Effector memory CD8-positive, alpha-beta T cell (primary cell): ENCODE measurements at places on chromosomes 5 and 9.

GRCh38 chr5:88734983-88735382 lies 148.0 kb downstream of the MEF2C start:
- no peak for DNase-seq

- DNase-seq: no peak
These were observed 46.8 kb downstream of the CHSY3 start for GRCh38 chr5:129951039-129951438.

- DNase-seq: no peak
These were observed 18.4 kb upstream of the ERCC6L2 start for GRCh38 chr9:95857124-95857523.

GRCh38 chr5:168101352-168101751 lies 190.1 kb upstream of the WWC1 start:
- DNase-seq: no peak

- DNase-seq: no peak
These were observed 107.3 kb upstream of the WWC1 start for GRCh38 chr5:168184103-168184502.

GRCh38 chr5:135040333-135041144 lies 6.5 kb upstream of the PITX1 start:
- DNase-seq: no peak

GRCh38 chr9:86424251-86424891 lies 70.2 kb upstream of the TUT7 start:
- DNase-seq: no peak

- no peak for DNase-seq
These were observed 465.7 kb upstream of the RGMB start for GRCh38 chr5:98307811-98308210.

DNA sequence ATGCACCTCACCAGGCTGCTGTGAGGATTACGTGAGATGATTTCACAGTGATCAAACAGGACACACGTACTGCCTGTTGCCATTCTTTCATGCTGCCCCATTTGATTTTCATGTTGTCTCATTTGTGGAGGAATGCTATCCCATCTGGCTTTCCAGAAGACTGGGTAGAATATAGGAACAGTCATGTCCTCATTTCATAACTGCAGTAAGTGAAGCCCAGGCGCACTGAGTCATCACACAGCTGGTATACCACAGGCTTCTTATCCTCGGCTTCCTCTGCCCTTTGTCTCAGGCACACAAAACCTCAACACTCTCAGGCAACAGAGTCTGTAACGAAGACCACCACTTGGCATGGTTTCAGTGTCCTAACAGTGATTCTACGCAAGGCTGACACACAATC lies 62.3 kb downstream of the LHFPL2 start:
- no peak for DNase-seq

DNA sequence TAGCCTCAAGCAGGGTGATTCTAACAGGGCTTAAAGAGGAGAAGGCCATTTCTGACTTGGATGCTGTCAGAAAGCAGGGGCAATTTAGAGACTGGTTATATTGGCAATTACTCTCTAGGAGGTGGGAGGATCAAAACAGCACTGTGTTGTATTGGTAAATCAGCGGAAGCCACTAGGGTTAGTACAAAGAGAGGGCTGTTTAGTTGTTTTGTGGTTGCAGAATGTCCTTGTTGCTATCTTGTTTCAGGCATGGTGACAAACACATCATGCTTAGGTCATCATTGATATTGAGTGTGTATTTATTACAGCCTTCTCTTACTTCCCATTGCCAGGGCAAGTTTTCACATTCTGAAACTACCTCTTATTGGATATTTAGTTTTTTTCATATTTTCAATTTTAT lies 165.3 kb downstream of the TAF11L14 start:
- DNase-seq: no peak

GRCh38 chr5:160787240-160787639 lies 64.8 kb downstream of the ATP10B start:
- DNase-seq: no peak

- DNase-seq: no peak
These were observed 4.5 kb downstream of the ADGRV1 start for GRCh38 chr5:90563108-90563507.

- DNase-seq: no peak
These were observed 41.8 kb downstream of the SH3RF2 start for GRCh38 chr5:145978171-145978570.

GRCh38 chr5:72185496-72186329 lies 78.4 kb downstream of the MAP1B start:
- no peak for DNase-seq

DNA sequence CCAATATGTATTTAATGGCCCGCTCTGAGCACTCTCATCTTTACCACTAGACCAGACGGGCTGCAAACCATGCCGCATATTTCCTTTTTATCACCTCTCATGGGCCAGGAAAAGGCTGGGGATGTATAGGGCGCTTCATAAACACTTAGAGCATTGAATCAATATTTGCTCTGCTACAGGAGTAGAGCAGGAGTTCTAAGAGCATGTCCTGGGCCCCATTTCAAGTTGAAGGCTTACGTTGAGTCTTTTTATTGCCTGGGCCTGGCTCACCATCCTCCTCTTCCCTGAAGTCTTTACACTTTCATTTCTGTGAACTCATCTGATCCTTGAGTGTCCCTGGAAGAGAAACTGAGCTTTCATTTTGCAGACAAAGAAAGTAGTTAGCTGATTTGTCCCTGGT lies 112.4 kb downstream of the FSTL4 start:
- no peak for DNase-seq

DNA sequence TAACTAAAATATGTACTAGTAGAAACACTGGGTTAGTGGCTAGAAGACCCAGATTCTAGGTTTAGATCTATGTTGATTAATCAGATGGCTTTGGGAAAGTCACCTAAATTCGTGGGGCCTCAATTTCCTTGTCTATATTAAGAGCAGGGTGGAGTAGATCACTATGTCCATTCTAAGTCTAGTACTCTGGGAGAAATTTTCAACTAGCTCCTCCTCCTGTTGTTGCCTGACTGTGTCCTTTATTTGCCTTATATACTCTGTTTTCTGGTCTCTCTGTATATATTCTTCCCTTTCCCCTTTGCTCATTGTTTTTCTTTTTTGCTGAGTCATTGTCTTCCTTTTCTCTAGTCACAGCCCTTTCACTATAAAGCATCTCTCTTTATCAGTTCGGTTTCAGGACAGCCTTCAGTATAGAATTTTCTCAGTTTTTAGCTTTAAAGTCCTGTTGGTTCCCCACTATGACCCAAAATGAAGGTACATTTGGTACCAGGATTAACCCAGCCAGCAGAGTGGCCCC lies 44.5 kb upstream of the CDH6 start:
- no peak for DNase-seq

- no peak for DNase-seq
These were observed 42.4 kb upstream of the TMEM250 start for GRCh38 chr9:136160995-136161610.

DNA sequence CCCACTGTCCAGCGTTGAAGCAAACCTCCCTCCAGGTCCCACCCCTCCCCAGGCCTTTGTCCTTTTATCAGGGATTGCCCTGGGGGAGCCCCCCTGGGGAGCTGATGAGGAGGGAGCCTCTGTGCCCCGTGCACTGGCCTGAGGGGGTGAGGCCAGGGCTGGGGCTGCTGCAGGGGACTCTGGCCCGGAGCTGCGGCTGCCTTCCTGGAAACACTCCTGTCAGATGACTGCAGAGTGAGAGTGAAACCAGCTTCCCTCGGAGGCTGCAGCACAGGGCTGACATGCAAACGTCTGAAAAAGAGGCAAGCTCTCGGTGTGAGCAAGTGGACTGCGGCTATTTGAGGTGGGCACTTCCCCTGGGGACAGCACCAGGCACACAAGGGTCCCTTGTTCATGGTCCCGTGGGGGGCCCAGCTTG lies 4.6 kb upstream of the TRAF2 start:
- no peak for DNase-seq

DNA sequence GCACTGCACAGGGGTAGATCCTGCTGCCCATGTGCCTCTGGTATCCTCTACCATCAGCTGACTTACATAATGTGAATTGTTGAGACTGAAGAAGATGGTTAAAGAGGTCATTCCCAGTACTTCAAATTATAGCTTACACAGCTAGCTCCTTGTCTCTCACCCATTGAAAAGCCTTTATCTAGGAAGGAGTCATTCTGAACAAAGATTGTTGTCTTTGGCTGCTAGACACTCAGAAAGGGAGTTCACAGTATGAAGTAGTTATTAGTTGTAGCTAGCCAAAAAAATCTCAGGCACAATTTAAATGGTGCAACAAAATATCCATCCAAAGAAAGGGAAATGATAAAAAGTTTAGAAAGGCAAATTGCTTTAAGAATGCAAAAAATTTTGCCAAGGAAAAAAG lies 102.0 kb upstream of the NREP start:
- DNase-seq: no peak

- no peak for DNase-seq
These were observed 667 bp downstream of the FBXO10 start for GRCh38 chr9:37575511-37575914.

DNA sequence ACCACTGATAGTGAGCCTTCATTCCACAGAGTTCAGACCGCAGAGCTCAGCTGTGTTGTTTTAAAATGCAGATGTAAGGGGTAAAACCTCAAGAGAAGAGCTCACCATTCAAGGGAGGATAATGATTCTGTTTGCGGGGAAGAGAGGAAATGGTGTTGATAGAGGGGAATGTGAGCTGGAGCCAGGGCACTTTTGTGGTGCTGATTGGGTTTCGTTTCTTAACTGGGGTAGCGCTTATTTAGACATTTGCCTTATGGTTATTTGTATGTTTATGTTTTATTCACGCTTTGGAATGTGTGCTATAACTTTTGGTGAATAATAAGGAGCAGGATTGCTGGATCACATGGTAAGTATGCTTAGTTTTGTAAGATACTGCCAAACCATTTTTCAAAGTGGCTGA lies 42.5 kb downstream of the STXBP1 start:
- DNase-seq: no peak
